ENCODE measurements at places on chromosomes 1 and 21.

DNA sequence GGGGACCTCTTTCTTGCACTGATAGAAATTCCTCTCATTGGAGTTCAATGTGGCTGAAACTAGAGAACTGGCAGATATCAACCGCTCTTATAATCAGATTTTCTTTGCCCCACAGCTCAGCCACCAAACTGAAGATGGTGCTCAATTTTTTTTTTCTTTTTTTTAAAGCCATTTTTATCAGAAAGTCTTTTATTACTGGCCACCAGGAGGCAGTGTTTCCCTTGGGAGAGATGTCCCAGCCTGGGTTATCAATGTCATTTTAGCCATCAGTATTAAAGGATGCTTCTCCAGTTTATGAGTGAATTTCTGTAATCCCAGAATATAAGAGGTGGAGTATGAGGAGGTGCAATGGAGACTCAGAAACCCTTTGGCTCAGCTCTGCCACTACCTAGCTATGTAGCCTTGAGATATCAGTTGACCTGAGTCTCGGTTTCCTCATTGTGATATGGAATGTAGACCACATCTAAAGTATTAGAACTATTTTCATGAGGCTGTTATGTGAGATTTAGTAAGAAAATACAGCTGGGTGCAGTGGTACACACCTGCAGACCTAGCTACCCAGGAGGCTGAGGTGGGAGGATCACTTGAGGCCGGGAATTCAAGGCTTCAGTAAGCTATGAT lies 27.6 kb downstream of the CD244 start:
- no peak for DNase-seq

DNA sequence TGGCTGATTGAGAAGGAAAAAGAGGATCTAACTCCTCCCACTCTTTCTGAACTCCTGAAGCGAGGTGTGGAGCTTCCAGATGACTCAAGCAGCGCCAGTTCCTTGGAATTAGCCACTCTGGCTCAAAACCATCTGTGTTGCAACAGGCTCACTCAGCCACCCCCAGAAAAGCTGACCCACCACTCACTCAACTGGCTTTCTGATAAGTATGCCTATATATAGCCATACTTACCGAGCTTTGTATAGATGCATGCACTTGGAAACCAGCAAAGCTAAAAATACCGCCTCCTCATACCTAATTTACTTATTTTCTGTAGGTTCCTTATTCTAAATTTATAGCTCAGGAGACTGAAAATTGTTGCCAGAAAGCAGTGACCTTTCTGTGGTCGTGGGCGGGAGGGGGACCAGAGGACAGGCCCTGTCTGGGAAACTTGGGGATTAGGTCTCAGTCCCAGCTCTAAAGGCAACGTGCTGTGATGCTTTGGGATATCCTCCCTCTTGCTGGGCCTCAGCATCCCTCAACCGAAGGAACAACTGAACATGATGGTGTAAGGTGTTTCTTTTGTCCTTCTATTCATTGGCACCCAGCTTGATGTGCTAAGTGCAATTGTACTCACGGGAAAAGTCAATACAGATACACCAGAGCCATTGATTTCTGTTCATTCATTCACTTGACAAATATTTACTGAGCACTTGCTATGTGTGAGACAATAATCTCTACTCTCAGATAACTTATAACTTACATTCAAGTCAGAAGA lies 65.7 kb downstream of the NENF start:
- no peak for DNase-seq

DNA sequence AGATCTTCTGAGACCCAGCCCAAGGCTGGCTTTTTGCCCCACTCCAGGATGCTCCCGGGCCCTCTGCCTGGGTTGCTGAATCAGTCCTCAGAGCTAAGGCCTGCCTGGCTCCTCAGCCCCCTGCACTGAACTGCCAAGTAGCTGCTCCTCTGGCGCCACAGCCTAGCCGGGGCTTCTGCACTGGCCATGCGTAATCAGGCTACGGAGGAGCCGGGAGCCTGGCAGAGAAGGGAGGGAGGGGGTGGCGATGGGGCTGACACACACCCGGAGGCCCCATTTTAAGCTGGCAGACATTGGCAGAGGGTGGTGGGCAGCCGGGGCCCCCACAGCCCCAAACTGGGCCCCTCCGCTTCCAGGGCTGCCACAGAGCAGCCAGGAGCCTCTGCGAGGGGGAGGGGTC lies 38.7 kb downstream of the ALPL start:
- DNase-seq = no peak

- DNase-seq = no peak
Measured at GRCh38 chr1:225471453-225472301, 43.8 kb upstream of the LBR start.

DNA sequence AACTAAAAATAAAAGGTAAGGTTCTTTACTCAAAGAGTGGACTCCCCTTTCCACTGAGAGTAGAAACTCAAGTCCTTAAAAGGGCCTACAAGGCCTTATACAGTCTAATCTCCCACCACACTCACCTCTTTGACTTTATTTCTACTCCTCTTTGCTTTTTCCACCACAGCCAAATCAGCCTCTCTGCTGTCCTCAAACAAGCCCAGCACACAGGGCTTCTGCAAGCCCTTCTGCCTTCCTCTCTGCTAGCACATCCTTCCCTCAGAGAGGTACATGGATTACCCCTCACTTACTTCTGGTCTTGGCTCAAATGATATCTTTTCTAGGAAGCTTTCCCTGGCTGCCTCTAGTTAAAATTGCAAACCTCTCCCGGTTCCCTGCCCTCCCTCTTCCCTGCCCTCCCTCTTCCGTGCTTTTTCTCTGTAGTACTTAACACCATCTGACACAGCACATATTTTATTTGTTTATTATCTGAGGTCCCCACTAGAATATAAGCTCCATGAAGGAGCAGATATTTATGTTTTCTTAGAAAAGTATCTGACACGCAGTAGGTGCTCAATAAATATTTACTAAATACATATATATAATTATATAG lies 1.7 kb downstream of the LYST start:
- DNase-seq = no peak

GRCh38 chr1:184823080-184823479 lies 68.4 kb upstream of the EDEM3 start:
- no peak for DNase-seq

- no peak for DNase-seq
Measured at GRCh38 chr21:15557925-15558324, 171.9 kb upstream of the USP25 start.

DNA sequence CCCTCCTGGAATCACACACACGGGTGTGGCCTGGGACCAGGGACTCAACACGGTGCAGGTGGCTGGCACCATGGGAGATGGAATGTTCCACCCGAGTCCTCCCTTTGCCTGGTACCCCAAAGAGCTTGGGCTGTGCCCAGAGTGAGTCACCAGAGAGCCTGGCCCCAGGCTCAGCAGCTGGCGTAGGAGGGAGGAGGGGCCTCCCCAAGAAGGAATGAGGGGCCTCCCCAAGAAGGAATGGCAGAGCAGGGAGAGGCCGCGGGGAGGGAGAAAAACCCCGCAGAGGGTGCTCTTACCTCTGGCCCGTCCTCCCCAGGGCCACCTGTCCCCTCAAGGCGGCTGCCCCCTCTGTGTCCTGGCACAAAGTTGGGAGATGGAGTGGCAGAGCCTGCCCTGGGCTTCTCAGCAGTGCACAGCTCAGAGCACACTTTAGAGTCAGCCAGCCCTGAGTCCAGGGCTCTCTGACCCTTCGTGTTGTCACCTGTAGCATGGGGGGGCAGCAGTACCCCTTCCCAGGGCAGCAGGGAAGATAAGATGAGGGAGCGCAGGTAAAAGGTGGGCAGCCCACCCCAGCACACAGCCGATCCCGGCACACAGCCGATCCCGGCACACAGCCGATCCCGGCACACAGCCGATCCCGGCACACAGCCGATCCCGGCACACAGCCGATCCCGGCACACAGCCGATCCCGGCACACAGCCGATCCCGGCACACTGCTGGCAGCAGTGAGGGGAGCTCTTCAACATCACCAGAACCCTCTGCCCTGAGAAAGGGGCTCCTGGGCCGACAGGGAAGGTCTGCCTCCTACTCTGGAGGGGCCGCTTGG lies 20.2 kb upstream of the KCNAB2 start:
- no peak for DNase-seq

- DNase-seq = peak; percentile 12
Measured at GRCh38 chr1:207495801-207496792, at the start of gene CR1. TSS of gene CR1 (plus strand) at chr1:207496157. CDS start at chr1:207496268, 111 bp downstream.

DNA sequence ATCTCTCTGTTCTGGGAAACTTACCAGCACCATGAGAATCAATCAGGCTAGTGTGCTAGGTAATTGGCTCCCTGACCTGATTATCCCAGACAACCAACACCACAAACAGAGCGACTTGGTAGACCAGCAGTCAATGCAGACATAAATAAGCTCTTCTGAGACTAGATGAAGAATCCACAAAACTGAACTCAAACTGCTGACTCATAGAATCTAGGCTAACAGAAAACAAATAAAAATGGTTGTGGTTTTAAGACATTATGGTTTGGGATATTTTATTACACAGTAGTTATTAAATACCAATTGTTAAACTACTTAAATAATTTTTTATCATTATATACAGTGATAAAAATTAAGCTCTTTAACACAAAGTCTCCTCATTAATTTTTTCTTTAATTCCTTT lies 535.7 kb downstream of the COL11A1 start:
- no peak for DNase-seq

DNA sequence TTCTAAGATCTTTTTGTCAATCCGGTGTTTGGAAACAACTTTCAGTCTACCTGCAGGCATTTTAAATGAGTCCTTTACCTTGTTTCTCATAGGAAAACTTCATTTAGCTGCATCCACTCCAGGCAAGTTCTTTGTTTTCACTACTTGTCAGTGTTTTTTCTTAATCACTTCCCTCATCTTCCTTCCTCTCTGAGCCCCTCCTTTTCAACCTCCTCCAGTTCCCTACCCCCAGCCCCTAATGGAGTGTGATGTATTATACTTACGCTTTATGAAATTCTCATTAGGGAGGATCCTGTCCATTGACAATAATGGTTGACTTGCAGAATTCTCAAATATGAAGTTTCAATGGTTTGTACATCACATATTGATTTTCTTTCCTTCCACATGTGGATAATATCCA lies 62.5 kb upstream of the BACH1 start:
- no peak for DNase-seq

DNA sequence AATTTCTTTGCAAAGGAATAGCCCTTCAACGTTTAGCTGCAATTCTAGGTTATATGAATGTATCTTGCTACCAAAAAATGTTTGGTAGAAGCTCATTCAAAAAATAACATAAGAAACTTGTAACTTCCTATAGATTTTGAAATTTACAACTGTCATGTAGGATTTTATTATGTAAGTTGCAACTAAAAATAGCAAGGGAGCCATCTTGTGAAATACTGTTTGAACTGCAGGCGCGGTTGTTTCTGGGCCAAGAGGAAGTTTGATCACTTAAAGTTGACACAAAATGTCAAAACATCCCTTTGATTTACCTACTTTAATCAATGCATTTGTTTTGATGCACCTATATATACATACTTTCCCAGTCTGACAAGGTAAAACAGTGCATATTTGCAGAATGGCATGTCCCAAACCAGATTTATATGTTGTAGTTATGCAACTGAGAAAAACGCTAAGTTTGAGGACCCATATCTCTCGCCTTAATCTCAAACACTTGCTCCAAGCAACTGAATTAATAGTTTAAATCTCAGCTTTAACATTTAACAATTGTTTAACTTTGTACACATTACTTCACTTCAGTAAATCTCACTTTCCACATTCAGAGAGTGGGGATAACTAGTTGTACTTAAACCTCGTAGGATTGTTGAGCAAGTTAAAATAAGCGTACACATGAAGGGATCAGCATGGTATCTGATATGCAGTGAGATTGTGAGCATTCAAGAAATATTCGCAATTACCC lies 63.9 kb downstream of the KCNK2 start:
- DNase-seq = no peak

DNA sequence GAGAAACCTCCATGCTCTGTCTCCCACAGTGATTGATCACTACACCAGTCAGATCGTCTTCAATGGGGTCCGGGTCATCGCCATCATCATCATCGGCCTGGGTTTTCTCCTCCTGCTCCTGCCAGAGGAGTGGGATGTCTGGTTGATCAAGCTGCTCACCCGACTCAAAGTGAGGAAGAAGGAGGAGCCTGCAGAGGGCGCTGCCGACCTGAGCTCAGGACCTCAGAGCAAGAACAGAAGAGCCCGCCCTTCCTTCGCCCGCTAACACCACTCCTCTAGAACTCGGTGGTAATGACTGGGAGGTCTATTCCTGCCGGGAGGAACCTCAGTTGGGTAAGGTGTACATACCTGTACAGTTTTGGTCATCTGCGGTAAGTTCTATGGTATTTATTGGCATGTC lies 50.3 kb upstream of the COA6 start:
- DNase-seq = peak; percentile 18

DNA sequence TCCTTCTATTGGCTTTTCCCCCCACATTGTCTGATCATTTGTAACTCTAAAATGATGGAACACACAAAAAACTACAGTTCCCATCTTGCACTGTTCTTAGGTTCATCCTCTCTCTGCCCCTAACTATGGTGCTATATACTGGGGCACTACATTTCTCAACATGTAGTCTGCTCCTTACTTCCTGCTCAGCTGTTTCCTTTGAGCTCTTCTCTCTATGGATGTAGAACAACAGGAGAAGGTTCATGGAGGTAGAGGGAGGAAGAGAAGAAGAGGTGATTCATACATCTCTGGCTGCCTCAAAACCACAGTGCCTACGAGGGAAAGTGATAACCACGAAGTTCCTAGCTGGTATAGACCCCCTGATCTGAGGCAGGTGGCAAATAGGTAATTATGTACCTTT lies 7.0 kb upstream of the C1orf146 start:
- no peak for DNase-seq

DNA sequence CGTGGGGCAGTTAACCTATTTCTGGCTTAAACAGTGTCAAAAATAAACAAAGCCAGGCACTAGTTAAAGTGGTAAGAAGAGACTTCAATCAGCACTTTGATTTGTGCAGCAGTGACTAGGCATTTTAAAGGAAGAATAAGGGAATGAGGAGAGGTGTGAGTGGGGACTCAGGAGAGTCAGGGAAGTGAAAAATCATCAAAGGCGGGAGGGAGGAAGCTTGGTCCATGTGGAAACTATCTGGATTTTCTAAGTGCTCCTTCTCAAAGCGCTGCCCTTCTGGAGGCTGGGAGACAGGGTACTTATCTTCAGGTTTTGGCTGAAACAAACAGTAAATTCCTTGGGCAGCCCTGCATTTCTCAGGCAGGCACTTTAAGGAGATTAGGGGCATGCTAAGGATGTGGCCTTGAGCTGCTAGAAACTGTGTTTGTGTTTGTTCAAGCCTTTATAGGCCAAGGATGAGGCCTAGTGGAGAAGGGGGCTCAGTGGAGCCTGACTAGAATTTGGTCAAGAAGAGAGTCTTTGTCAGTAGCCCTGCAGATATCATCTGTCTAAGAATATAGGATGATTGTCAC lies 486.5 kb downstream of the SIPA1L2 start:
- DNase-seq = no peak

GRCh38 chr21:18663663-18664062 lies 260.1 kb upstream of the TMPRSS15 start:
- no peak for DNase-seq

- DNase-seq = no peak
Measured at GRCh38 chr1:188433425-188433824, 1604.7 kb downstream of the PLA2G4A start.
